ENCODE measurements at places on chromosomes 2 and 18.

DNA sequence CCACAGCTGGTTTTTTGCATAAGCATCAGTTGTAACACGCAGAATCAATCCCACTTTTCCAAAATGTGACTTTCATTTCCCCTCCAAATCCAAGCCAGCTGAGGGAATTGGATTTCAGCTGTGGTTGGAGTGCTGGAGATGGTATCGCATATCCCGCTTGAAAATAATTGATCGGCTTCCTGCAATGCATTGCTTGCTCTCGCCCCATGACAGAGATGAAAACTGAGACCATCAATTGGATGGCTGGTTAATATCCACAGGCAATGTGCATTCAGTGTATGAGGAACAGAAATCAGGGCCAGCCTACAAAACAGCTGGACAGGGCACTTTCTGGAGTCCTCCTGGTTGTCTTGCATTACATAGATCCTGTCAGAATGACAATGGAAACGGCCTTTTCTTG, 135.3 kb downstream of the MAIP1 start:
- DNase-seq, result no peak

DNA sequence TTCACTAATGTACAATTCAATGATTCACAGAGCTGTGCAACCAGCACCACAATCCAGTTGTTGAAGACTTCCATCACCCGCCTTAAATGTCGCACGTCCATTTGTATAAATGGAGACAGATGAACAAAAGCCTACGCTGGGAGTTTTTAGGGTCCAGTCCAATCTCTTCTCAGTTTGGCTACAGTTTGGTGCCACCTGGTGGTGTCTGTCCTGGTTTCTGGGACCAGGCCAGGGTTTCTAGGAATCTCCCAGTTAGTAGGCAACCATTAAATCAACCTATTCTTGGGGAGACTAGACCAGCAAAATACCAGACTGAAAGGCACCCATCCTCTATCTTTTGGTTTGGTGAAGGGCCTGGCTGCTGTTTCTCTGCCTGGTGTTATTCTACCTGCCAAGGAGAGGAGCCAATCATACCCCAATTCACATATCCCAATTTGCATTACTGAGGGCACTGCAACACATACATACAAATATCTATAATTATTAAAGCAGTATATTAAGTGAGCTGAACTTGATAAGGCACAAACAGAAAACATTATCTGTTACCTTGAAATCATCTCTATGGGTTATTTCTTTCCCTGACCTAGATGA, 3.2 kb upstream of the DDX1 start:
- DNase-seq, result no peak

DNA sequence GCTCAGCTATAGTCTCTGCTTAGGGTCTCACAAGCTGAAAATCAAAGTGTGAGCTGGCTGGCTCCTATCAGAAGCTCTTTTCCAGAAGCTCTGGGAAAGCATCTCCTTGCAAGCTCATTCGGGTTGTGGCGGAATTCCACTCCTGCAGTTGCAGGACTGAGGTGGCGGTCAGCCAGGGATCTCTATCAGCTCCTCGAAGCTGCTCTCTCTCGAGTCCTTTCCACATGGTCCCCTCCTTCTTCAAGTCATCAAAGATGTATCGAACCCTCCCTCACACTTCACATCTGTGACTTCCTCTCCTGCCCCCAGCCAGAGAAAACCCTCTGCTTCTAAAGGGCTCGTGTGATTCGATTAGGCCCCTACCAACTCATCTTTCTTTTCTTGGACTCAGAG, 141.7 kb downstream of the ZFP36L2 start:
- DNase-seq, result no peak

DNA sequence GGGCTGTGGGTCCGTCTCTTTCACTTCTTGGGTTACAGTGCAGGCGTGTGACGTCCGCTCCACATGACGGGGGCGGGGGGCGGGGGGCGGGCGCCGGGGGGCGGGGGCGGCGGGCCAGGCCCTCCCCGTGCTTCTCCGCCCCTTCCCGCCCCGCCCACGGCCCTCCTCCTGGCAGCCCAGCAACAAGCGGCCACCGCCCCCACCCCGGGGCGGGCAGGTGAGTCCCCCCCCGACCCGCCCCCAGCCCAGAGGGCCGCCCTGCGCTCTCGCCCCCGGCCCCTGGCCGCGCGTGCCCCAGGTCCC, 3.6 kb downstream of the ZNF516 start:
- peak; percentile 83 for DNase-seq

- no peak for DNase-seq
These were observed 48.6 kb downstream of the GYPC start for GRCh38 chr2:126704434-126705160.

- DNase-seq, result no peak
These were observed 175.6 kb upstream of the HS6ST1 start for GRCh38 chr2:128494307-128494639.

DNA sequence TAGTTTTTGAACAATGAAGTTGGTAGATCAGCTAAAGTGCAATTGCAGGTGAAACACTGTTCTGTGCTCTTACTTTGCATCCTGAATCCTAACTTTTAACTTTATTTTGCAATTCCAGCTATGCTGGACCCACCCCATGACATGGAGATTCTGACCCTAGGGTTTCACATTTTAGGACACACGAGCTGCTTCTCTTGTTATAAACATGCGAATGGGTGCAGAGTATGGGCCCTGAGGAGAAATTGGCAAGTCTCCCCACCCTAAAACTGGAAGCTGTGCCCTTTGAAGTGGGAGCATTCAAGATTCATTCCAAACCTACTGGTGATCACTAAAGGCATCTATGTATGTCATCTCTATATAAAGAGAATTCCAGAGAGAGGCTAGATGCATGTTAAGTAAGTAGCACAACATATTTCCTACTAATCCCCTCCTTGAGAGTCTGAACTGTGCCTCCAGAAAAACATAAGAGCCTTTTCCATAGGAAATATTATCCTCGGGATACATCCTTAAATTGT, 794.3 kb upstream of the ZEB2 start:
- DNase-seq, result no peak

- DNase-seq, result no peak
These were observed 187.4 kb downstream of the BCL2 start for GRCh38 chr18:63131959-63132818.

GRCh38 chr2:188647430-188648070, 326.6 kb upstream of the COL3A1 start:
- DNase-seq, result no peak

DNA sequence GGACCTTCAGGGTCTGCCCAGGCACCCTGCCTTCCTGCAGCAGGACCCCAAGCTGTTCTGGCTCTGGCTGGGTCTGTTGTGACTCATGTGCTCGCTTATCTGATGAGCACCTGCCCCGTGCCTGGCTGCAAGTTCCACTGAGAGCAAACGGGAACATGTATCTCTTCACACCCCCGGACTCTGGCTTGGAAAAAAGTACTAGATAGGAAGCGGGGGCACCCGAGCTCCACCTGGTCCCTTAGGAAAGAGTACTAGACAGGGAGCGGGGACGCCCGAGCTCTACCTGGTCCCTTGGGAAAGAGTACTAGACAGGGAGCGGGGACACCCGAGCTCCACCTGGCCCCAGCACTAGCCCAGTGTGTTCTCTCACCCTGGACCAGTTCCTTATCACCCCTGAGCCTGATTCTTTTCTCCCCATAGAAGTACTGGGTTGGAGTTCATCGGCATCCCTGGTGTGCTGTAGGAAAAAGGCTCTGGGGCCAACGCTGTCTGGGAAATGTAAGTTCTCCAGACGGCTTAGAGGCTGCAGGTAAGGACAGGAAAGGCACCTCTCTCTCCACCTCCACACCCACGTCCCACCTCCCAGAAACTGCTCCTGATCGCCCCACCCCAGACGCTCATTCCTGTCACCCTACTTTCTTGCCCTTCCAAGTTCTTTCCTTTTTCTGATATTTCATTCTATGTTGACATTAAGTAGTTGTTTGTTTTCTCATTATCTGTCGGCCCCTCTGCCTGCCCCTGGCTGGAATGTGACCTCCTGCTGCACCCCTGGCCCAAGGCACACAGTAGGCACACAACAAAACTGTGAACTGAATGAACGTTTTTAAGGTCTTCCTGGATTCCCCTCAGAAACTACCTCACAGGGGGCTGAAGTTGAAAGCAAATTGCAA, 40.2 kb downstream of the HDAC4 start:
- no peak for DNase-seq

DNA sequence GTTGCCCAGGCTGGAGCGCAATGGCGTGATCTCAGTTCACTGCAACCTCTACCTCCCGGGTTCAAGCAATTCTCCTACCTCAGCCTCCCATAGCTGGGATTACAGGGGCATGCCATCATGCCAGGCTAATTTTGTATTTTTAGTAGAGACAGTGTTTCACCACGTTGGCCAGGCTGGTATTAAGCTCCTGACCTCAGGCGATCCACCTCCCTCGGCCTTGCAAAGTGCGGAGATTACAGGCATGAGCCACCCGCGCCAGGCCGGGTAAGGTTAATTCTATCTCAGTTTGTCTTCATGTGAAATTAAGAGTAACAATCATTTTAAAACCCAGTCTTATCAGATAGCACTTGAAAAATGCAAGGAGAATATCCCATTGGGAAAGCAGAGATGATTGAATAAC, 1681.7 kb upstream of the DDX18 start:
- no peak for DNase-seq

DNA sequence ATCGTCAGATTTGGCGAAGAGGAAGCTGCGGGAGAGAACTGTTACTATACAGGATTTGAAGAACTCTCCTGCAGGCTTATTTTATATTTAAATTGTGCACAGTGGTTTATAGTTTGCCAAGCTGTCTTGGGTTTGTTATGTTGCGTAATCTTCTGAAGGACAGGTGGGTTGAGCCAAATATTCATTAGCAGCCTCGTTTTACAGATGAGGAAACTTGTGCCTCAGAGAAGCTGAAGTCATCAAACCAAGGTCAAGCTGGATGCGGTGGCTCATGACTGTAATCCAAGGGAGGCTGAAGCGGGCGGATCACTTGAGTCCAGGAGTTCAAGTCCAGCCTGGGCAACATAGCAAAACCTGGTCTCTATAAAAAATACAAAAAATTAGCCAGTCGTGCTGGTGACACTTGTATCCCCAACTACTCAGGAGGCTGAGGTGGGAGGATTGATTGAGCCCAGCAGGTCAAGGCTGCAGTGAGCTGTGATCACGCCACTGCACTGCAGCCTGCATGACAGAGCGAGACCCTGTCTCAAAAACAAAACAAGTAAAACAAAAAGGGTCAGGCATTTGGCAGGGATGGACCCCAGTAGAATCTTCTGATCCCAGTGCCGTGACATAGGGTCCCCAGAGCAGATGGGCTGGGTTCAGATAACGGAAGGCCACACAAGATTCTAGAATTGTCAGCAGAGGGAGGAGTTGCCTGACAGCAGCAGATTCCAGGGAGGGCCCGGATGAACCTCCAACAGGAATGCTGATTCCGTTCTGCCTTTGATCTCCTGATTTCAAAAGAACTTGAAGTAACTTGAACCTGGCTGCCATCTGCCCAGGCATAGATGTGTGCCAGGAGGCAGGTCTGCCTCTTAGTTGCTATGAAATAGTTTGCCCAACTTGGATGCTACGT, 50.6 kb downstream of the SH3BP4 start:
- DNase-seq, result no peak

- DNase-seq, result no peak
These were observed 321.4 kb downstream of the CDH2 start for GRCh38 chr18:27855486-27855885.

DNA sequence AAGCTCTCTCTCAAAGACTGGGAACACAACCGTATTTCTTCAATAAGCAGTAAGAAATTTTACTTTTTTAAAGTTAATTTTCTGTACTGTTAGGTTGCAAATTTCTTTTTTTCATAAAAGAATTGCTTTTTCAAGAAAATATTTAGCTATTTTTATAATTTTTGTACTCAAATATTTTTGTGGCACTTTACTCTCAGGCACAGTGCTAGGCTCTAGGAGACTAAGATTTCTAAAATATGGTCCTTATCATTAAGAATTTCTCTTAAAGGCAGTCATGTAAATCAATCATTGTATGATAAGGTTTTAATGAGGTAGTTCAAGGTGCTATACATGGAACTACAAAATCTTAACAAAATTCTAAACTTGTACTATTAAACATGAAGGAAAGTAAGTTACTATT, 61.4 kb downstream of the MTX2 start:
- DNase-seq, result no peak

GRCh38 chr2:16461672-16462071, 204.0 kb downstream of the CYRIA start:
- no peak for DNase-seq

- DNase-seq, result no peak
These were observed 164.0 kb upstream of the SESTD1 start for GRCh38 chr2:179428649-179429048.

GRCh38 chr2:237156031-237156856, 70.6 kb downstream of the COPS8 start:
- DNase-seq, result peak; percentile 48

DNA sequence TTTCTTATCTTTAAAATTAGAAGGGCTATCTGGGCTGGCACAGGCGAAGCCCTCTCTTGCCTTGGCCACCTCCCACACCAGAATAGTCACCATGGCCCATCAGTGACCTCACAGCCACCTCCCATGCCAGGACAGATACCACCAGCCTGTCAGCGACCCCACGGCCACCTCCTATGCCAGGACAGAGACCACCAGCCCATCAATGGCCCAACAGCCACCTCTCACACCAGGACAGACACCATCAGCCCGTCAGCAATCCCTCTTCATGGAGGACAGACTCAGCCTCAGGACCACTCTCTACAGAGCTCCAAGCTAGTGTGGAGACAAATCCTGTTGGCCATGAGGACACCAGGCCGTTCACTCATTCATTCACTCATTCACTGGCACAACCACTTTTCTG, 74.6 kb downstream of the ASB1 start:
- DNase-seq, result no peak

DNA sequence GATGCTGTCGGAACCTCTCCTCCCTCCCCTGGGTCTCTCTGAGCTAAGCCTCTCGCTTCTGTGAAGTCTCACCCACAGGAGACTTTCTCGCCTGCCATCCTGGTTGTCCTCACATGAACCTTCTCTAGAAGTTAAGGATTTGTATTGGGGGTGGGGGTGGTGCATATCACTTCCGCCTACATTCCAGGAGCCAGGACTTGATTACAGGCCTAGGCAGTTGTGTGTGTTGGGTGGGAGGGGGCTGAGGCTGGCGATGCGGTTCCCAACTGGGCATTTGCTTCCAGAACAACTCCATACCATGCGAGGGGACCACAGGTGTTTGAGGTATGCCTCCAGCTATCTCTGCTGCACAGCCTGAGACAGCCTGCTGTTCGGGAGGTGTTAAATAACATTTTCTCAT, 56.8 kb upstream of the MGAT4A start:
- DNase-seq, result no peak

DNA sequence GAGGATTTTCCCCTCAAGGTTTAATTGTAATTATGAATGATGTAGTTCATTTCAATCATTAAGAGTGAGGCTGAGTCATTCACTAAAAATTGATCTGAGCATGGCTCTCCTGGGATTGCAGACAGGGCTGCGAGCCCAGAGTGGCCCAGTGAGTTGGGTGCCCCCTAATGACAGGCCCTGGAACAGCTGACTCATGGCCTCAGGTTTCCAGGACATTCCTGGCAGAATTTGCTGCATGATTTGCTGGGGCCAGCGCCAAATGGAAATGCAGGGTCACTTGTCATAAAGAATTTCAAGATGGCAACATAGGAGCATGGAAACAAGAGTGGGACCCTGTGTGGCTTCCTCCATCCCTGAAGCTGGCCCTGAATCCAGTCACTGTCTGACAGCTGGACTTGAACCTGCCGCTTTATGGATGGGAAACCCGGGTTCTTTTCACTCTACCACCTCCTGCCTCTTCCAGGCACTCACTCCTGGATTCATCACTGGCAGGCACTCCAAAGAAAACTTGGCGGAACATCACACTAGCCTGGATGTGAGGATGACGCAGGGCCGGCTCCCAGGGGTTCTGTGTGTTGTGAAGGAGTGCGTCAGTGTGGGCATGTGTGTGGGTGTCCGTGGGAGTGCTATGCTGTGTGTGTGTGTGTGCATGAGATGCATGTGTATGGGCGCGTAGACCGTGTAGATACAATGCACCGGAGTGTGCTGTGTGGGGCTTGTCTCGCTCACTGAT, 15.2 kb downstream of the OTOF start:
- DNase-seq, result no peak

Data from activated CD8-positive, alpha-beta memory T cell treated with anti-CD3 and anti-CD28 coated beads, Interleukin-2, amount 50 U/mL, for 4 hours (primary cell).